ENCODE measurements at places on chromosomes 1 and 21. TPM values are rescaled to one million over a fixed set of nuclear protein-coding genes. Genes with fewer than 3 reads are reported as not detected.

Gene RPE65
- polyA plus RNA-seq: not detected

DNA sequence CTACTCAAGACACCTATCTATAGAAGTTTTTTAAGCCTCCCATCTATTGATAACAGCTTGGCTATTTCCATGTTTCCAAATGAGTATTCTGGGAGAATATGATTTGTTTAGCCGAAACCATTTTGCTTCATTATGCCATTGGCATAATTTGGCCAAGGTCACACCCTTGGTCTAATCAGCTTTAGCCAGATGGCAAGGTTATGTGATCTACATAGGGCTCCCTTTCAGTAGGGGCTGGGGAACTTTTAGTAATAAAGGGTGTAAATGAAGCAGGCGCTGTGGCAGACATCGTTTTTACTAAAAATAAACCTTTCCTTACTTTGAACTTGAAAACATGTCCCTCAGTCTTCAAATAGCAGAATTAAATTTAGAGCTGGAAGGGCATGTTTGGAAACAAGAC lies 3.0 kb upstream of the PDC start:
- no peak for DNase-seq

Gene CHRNB2
- 0.03 TPM for polyA plus RNA-seq

DNA sequence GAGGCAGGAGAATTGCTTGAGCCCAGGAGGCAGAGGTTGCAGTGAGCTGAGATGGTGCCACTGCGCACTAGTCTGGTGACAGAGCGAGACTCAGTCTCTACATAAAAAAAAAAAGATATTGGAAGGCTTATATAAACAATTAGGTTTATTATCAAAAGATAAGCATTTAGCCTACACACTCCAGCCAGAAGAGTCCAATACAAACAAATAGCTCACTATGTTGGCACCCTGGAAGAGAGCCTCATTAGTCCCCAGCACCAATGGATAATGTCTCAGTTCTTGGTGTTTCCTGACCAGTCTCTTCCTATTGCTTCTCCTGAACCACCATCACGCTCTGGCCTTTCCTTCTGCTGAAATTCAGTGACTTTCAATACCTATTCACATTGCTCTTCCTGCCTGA lies 48.6 kb upstream of the ATP1A1 start:
- no peak for DNase-seq

DNA sequence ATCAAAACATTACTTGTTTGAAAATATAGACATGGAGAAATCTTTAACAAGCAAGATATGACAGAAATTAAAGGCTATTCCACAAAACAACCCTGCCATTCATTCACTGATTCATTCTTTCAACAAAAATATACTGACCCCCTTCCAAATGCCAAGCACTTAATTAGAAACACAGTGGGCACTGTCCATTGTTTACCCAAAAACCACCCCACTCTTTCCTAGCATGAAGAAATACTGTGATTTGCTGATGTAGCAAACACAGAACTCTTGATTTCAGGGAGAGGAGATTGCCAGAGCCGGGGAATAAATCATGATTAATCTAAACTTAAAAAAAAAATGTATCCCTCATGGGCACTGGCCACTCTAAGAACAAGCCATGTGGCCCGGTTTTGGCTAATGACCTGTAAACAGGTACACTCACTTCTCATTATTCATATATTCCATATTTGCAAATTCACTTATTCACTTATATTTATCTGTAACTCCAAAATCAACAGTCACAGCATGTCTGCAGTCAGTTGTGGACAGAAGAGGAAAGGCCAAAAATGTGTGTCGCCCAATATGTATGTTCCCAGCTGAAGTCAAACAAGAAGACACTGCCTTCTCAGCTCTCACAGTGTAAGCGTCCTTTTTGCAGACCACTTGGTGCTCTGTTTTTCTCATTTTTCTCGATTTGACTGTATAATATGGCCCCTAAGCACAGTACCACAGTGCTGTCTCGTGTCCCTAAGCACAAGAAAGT lies 133.1 kb downstream of the SMYD3 start:
- DNase-seq: no peak

DNA sequence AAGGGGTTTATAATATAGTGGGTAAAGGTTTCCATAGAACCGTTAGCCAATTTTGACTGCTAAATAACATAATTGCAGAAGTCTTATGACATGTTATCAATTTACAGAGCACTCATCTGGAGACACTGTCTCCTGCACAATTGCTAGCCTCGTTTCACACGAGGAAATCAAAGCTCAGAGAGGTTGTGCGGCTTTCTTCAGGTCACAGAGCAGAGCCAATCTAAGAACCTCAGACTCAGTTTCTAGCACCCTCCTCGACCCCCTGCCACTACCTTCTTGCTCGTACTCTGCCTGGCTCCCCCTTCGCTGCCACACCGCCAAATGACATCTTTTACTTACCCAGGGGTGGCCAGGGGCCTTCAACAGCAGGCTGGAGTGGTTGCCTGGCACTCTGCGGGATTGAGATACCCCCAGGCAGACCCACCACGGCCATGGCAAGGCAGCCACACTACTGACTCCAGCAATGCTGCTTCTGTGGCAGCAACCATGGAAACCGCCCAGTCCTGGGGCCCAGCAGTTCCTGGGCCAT lies 16.0 kb upstream of the CASZ1 start:
- DNase-seq: no peak

Gene CRP
- polyA plus RNA-seq: not detected

Gene C1QA
- polyA plus RNA-seq: 0.16 TPM

DNA sequence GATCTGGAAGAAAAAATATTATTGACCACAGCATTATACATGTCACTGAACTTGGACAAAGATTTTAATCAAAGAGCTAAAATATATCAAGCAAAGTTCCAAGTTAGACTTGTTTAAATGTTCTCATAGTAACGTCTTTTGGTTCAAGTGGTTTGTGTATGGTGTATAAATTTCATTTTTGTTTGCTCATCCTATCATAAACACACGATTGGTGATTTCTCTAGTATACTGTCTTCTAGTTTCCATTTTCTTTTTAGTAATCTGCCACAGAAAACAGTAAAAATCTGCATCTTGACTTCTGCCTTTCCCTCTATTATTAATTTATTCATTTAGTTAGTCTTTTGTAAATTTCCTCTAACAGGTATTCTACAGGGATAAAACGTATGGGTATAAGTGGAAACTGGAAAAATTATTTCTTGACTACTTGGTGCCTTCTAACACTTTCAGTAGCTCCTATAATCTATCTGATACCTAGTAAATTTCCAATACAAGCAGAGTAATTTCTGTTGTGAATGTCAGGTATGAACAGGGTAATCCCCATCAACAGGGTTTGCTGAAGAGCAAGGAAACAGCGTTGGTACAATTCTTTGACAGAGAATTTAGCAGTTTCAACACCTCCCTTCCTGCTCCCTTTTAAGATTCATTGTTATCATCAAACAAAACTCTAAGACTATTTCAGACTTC lies 268.0 kb downstream of the PTPRC start:
- no peak for DNase-seq

Gene OR14I1
- polyA plus RNA-seq: not detected

Gene PCSK9
- not detected for polyA plus RNA-seq

GRCh38 chr21:15826147-15826780 lies 96.5 kb downstream of the USP25 start:
- peak; percentile 47 for DNase-seq

Gene IRF6
- 0.46 TPM for polyA plus RNA-seq

GRCh38 chr1:7333094-7333493 lies 438.0 kb upstream of the VAMP3 start:
- no peak for DNase-seq

Gene EPS15
- polyA plus RNA-seq: 32.5 TPM

Gene PROX1
- polyA plus RNA-seq: 0.91 TPM

DNA sequence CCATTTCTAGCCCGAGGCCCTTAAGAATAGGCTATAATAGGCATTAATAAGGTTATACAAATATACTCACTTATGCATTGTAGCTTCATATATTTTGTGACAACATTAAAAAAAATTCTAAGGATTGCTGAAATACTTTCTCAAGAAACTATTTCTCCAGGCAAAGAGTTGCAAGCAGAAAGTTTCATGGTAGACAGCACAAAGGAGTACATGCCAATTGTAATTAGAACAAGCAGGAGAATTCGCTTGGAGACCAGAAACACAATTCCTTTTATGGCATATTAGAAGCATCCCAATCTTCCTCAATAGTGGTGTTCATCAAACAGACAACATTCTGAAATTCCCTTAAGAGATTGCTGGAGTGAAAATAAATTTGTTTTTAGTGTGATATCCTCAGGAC lies 122.8 kb downstream of the CRB1 start:
- no peak for DNase-seq

DNA sequence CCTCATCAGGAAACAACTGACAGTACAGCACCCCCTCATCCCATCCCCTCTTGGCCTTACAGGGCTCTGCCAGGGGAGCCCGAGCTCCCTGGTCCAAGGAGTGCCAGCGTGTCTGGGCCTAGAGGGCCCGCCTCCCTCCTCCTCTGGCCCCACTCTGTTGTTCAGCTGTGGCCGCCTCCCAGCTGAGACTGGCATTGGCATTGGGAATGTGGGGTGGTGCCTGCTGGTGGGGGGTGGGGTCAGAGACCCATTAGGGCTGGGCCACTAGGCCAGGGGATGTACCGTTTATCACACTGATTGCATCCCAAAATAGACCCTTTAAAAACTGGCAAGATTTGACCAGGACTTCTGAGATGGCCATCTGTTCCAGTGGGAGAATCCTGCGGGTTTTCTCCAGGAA lies 1.4 kb downstream of the LDLRAP1 start:
- no peak for DNase-seq

Gene ST6GALNAC5
- not detected for polyA plus RNA-seq

DNA sequence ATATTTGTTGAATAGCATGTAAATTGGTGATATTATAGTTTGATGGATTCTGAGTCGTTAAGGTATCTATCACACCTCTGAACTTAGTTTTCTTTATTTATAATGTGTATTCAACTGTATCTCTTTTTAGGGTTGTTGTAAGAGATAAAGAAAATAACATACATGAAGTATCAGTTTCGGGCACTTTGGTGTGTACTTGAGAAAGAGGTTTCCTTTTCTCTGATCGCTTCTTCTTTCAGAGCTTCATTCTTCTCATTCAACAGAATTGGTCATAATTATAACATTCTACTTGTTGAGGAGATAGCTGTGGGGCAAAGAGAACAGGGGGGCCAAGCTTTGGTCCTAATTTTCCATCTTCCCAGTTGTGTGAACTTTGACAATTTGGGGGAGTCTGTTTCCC lies 508.0 kb downstream of the PLPP3 start:
- no peak for DNase-seq

DNA sequence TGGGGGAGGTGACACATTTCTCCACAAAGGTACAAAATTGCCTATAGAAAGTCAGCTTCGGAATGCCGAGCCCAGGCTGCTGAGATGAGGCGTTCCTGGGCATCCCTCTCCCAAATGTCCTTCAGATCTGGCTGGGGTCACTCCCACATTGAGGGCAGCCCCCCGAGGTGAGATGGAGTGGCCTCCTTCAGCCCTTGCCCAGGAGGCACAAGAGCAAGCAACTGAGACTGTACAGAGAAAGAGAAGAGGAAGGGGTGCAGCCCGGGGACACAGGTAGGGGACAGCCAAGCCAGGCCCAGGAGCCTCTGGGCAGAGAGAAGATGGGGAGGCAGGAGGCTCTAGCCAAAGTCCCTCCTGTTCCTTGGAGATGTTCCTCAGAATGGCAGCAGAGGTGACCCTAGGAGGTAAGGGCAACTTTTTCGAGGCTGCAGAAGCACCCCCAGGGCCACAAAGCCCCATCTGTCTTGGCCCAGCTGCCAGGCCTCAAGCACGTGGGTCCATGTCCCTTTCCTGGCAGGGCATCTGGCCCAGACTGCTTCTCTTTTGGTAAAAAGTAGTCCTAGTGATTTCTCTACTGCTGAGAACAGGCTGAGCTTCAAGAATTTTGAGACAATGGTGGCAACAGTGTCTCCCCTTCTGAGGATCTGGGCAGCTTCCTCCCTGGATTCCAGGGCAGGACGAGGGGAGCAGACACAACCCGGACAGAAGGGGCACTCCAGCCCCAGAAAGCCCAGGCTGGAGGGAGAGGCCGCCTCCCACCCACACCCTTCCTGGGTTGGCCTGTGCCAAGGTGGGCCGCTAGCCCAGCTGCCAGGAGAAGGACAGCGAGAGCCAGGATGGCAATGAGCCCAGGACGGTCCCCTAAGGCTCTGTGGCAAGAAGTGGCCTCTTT lies 68.0 kb downstream of the LRRN2 start:
- no peak for DNase-seq

DNA sequence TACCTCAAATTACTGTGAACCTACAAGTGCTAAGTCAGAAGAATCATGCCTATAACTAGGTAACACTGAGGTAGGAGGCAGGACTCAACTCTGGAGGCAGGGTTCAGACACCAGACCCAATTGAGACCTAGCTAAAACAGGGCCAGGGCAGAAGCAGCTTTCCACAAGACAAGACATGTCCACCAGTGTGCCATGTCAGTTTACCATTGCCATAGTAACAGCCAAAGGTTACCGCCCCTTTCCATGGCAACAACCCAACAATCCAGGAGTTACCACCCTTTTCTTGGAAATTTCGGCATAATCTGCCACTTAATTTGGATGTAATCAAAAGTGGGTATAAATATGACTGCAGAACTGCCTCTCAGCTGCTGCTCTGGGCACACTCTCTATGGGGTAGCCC lies 432.3 kb downstream of the DPYD start:
- no peak for DNase-seq

Gene ANGPTL3
- polyA plus RNA-seq: not detected

Gene OR2T2
- 0.19 TPM for polyA plus RNA-seq

DNA sequence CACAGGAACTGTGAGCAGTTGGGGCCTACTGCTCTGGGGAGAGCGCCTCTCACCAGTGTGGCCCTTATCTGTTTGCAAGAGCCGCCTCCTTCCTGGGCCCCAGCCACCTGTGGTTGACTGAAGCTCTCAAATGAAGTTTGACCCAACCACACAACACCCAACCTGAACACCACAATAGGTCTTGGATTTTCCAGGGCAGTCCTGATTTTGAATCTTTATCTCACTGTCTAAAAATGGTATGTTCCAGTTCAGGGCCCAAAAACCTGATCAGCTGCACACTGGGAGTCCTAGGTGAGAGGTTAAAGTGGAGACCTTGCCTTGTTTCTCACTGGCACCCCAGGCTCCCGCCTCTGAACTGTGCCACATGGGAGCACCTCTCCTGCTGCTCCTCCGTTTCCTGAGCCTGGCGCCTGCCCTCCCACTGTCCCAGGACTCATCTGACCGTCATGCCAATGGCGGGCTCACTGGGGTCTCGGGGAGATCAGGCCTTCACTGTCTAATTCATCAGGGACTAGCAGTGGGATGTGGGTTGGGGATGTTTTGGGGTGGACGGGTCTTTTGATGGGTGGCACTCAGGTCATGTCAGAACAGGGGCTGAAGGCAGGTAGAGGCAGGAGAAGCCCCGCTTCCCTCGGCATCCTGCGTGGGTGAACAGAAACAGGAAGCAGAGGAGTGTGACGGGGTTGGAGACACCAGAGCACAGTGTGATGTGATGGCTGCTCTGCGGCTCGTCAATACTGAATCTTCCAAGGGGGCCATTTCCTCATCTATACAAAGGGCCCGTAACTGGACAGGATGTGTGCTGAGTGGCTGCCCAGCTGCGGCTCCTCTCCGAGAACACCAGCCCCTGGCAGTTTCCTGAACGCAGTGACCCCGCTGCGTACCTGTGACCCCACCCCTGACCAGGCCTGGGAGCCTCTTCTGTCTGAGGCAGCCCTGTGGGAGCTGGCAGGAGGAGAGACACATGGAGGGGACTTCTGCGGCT lies 59.6 kb upstream of the ITPKB start:
- peak; percentile 45 for DNase-seq

- DNase-seq: no peak
Observed at GRCh38 chr1:79874289-79874688, 867.8 kb upstream of the ADGRL4 start.

- DNase-seq: no peak
Observed at GRCh38 chr1:112998592-112999235, 42.7 kb upstream of the SLC16A1 start.

Gene CFAP74
- not detected for polyA plus RNA-seq
